AG08395 (cell line): ENCODE measurements at places on chromosomes 4 and X.
A peak's percentile ranks its signal among the peaks of the same experiment; 100 is the strongest.

- no peak for DNase-seq
Measured at GRCh38 chr4:1594871-1595788, 89.0 kb downstream of the FAM53A start.

DNA sequence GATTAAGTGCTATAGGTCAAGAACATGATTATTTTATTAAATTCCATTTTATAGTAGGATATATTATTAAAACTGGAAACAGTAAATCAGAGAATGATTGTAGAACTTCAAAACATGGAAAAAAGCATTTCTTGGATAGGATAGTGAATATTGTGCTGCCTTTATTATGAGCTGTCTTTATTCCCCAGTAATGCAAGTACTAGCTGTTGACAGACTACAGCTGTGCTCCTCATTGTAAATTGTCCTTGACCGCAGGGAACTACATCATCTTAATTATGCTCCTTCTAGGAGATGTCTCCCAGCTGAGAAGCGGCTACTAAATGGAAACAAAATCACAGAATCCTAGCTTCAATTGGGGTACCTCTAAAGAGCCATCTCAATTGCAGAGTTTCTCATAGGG, 1457.2 kb upstream of the PCDH7 start:
- DNase-seq = no peak

GRCh38 chrX:54495814-54496516, at the start of gene FGD1:
FGD1 (minus strand) TSS chrX:54496234; CDS start chrX:54495432, 802 bp downstream.
- peak; percentile 84 for DNase-seq

DNA sequence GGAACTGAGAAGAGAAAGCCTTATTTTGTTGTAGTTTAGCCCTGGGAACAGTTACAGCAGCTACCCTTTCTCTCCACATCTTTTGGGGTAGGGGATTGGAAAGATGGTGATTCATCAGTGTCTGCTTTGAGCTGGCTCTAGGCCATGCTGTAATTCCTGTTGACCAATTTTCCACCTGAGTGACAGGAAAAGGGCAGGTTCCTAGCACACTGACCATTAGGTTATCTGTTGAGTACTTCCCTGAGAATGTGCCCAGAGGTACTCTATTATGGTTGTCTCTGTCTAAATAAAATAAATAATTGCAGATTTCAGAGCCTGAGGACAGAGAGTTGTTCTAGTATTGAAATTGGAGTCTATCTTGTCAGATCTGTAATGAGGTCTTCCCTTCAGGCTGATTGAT, 109.0 kb downstream of the ENOX2 start:
- no peak for DNase-seq

DNA sequence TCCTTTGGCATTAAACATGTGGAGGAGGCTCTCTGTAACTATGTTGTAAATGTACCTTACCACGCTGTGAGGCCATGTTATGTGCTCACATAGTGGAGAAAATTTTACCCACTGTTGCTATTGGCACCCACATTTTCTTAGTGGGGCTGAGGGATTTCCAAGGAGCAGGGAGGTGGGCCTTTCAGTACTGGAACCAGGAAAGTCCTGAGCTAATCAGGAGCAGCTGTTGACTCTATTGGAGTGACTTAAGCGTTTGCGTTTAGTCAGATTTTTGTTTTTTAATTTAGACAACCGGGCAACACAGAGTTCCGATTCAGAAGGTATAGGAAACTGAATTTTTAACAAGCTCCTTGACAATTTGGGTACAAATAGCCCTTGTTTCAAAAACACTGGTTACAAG, 30.7 kb upstream of the WDR17 start:
- no peak for DNase-seq

GRCh38 chr4:2172627-2173231, 69.2 kb downstream of the HAUS3 start:
- DNase-seq = no peak

DNA sequence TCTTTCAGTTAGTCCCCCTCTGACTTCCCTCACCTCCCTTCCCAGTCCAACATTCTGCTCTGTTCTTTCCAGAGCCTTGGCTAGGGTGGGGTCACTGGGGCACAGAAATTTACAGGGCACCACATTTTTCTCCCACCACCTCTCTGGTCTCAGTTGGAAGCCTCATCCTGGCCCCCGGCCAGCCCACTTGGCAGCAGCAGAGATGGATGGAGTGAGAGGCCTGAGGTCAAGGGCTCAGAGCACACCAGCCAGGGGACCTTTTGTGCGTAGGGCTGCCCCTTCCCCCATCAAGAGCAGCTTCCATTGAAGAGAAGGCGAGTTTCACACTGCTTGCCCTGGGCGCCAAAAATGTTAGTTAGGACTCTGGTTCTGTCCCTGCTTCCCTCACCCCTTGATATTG, 230.9 kb downstream of the SOX3 start:
- no peak for DNase-seq

DNA sequence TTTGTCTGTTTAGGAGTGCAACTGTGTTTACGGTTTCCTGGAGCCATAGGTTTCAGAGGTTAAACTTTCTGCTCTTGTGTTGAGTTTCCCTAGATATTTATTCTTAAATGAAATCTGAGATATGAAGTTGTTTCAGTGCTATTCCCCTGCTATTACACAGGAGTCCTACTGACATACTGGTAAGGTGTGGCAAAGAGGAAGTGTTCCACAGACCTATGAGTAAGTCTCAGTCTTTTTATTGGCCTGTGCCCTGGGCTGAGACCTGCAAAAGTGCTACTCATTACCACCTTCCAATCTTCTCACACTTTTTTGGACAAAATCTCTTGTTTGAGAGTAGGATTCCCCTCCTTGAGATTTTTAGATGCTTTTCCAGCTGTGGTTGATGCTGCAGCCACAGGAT, 35.6 kb upstream of the MAGEA8 start:
- DNase-seq = no peak

- peak; percentile 96 for DNase-seq
Measured at GRCh38 chr4:182448281-182449151, 205.3 kb downstream of the TENM3 start.

DNA sequence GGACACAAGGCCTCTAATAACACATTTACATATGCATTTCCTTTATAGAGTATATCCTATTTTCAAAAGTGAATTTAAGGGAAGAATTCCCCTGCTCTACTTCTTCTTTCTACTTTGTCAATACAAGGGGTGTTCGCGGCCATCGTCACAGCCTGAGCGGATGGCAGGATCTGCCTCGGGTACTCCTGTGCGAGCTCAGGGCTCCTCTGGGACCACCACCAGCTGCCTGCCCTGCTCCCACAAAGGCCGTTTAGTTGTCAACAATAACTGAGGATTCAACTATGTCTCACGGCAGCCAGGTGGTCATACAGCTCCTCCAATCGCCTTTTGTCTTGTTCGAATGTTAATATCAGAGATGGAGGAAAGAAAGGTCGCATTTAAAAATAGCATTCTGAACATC, 228.2 kb upstream of the TENM3 start:
- no peak for DNase-seq

DNA sequence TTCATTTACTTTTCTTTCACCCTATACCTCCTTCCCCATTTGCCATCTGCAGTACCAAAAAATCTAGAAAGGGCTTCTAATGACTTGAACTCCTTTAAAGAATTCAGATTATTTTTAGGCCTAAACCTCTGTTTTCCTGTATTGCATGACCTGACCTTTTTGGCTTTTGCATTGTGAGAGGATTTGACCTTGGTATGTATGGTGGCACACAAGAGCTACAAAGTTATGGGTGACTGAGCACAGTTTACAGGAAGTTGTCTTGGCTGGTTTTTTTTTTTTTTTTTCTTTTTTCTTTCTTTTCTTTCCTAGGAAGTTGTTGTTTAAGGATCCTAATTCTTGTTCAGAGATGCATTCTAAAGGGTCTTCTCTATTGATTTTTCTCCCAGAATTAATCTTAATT, 32.0 kb upstream of the MTMR8 start:
- DNase-seq = no peak

DNA sequence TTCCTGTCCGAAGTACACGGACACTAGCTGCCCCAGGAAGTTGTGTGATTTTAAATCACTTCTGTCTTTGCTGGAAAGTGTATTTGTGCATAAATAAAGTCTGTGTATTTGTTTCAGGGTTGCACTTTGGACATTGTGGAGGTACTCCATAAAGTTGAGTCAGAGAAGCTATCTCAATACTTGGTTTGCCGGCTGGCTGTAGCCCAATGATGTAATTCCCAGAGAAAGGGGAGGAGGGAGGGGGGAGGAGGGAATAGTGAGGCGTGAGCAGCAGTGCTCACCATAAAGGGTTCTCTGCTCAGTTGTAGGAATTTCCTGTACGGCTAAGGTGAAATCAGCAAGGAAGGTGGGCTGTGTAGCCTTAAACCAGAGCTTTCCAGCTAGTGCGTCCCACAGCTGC, 7.5 kb downstream of the APEX2 start:
- DNase-seq = peak; percentile 61

- peak; percentile 71 for DNase-seq
Measured at GRCh38 chrX:12955882-12956703, 18.8 kb upstream of the TMSB4X start.

GRCh38 chr4:38665551-38666411, 1.8 kb downstream of the KLF3 start:
- DNase-seq = no peak

- DNase-seq = no peak
Measured at GRCh38 chr4:156933633-156934258, 37.9 kb downstream of the PDGFC start.

DNA sequence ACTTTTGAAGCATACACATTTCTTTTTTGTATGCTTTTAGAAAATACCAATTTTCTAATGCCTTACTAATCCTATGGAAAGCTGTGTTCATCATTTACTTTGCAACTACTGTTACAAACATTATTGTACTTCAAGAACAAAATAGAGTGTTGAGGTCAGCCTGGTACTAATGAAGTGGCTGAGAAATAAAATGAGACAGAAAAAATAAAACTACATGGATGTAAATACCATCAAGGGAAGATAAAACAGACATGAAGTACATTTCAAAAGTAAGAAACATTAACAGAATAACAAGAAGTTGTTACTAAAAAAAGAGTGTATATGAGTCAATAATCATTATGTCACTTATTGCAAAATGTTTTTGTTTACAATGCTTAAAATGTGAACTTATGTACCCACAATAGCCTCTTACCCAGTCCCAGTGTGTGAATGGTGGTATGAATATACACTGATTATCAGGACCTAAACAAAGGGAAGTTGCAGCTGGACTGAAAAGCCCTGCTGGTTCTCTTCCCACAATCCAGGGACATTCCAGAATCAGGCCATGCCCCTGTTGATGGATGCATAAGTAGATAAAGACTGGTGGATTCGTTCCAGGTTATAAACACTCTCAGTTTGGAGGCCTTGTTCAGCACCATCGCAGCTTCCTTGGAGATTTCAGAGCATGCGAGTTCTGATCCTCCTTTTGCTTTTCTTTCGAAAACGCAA, 2.4 kb upstream of the CSN3 start:
- no peak for DNase-seq

- no peak for DNase-seq
Measured at GRCh38 chr4:150045410-150045809, 32.8 kb upstream of the DCLK2 start.

- DNase-seq = no peak
Measured at GRCh38 chrX:10079231-10079630, 77.5 kb upstream of the CLCN4 start.

GRCh38 chrX:25144043-25144940, 128.5 kb upstream of the ARX start:
- peak; percentile 55 for DNase-seq

DNA sequence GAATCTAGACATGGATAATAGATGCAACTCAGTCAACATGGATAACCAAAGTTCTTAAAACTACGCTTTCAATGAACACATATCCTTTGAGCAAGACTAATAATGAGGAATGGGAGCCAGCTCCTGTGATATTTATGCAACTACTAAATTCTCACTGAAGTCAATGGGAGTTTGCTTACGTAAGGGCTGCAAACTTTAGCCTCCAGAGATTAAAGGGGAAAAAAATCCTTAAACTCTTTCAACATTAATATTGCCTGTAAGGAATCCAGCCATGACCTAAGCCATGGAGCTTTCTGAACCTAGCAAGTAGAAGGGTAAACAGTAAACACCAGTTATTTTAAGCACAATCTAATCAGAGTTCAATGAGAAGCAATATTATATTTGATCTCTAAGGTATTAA, 125.2 kb upstream of the PITX2 start:
- no peak for DNase-seq

GRCh38 chrX:113539599-113540356, 699.1 kb upstream of the AMOT start:
- no peak for DNase-seq

DNA sequence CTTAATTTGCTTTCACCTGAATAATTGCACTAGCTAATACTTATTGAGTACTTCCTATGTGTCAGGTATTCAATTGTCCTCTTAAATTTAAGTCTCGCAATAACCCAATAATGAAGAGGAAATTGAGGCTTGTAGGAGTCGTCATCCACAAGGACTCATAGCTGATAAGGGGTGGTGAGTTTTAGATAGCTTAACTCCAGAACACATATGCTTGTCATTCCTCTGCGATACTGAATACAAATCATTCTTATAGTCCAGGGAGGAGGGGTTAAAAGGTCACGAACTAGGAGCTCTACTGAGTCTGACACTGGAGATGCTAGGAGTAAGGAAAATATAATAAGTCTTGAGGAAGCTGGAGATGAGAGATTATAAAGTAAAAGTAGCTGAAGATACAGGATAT, 1.4 kb upstream of the PACRGL start:
- no peak for DNase-seq

DNA sequence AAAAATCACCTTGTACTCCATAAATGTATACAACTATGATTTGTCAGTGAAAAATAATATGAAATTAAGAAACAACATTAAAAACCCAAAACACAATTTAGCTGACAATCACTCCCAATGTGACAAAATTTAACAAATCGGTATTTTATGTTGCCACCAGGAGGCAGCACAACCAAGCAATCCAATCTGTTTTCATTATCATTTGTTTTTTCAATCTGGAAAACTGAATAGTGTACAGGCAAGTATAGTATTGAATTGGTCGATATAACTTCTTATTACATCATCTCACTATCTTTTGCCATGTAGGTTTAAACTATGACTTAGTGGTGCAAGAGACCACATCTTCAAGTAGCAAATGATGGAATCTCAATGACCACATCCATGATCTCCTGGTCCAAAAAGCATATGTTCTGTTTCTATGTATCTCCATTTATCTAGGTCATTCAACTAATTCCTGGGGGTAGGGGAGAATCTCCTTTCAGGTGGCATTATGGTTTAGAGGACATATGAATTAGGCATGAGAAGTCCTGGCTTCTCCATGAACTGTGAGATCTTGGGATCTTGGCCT, 112.9 kb upstream of the AGA start:
- DNase-seq = peak; percentile 32

DNA sequence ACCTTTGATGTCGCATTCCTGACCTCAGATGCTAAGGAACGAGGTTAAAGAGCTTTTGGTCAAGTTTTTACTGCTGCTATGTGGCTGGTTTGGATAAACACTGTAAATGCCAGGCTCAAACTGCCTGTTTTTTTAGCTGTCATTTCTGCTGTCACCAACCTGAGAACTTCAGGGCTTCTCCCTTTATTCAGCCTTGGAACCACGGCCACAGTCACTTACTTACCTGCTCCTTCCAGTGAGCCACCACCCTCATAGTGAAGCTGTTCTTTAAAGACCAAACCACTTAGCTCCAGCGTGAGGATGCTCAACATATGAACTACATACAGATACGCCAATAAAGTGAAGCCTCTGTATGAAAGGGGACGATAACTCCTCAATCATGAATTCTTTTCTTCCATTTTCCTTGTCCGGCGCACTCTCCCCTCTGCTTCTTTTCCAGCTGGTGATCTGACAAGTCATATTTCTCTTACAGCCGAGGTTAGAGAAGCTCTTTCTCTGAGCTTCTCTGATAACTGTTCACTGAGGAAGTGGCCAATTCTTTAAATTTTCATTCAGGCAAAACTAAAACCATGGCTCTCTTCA, 152.8 kb upstream of the ANK2 start:
- no peak for DNase-seq
